ENCODE measurements at places on chromosomes 5 and 9.

DNA sequence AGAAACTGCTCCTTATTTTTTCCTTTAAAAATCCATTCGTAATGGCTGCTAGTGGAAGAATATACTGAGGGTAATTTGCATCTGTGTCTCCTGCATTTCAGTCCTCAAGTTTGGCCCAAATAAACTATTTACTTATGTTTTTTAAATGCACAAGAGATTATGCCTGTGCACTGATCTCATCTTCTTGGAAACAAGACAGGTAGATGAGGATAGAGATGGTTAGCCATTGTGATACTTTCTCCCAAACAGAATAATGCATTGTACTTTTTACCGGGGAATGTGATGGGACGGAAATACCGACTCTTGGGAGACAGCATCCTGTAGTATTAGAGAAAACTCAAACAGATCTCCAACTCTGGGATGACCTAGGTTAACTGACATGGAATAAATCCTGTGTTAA lies 72.5 kb upstream of the DAB2 start:
- DNase-seq: no peak

DNA sequence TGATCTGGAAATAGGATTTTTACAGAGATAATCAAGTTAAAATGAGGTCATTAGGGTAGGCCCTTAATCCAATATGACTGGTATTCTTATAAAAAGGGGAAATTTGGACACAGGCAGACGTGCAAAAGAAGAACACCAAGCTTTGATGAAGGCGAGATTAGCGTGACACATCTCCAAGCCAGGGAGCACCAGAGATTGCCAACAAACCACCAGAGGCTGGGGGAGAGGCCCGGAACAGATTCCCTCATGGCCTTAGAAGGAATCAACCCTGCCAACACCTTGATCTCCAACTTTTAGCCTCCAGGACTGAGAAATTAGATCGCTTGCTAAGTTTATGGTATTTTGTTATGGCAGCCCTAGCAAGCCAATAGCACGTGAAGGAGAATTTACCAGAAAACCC lies 10.8 kb upstream of the ARSI start:
- no peak for DNase-seq

DNA sequence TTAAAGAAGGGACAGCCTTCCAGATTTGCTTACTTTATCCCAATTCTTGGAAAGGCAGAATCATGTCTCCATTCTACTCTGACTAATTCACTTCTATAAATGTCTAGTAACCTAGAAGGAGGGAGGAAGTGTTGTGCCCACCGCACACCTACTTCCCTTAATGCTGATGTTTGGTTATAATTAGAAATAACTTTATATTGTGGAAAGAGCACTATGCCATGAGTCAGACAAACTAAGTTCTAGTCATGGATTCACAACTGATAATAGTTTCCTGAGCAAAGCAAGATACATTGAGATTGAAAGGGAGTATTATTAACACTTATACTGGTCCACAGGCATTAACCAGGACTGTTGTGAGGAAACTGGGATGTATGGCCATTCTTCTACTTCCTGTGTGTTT lies 345.9 kb upstream of the RPS23 start:
- DNase-seq: no peak

DNA sequence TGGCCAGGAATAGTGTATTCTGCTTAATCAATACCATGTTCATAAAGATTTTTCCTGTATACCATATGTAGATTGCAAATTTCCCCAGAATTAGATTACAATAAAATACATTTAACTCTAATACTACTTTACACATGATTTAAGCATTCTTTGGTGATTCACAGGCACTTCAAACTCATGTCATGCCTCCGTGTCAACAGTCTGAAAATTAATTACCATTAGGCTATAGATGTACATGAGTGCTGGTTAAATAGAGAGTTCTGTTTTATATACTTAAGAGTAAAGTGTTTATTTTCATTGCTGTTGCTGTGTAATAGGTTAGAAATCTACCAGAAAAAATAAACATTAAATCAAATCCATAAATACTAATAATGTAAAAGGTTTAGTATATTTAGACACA lies 159.8 kb downstream of the ZSWIM6 start:
- no peak for DNase-seq

DNA sequence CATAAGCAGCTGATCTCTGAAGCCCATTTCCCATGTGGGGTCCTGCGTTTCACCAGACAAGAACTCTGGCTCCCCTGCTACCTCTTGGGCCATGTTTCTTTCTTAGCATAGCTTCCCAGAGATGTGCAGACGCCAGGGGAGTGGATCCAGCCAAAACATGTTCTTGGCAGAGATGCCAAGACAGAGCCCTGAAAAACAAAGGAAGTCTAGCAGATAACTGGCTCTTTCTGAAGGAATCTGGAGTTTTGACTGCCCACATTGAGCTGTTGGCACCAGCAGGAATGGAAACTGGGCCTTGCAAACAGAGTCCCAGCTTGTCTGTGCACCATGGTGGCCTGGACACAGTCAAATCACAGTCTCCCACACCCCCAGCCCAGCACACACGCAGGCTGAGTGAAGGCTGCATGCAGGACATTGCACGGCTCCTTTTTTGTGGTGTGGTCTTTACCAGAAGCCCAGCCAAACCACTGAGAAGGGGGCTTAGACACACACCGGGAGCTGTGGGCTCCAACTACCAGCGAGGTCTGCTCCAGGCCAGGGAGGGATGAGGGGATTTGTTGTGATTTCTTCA lies 114.7 kb downstream of the SNX18 start:
- DNase-seq: no peak

DNA sequence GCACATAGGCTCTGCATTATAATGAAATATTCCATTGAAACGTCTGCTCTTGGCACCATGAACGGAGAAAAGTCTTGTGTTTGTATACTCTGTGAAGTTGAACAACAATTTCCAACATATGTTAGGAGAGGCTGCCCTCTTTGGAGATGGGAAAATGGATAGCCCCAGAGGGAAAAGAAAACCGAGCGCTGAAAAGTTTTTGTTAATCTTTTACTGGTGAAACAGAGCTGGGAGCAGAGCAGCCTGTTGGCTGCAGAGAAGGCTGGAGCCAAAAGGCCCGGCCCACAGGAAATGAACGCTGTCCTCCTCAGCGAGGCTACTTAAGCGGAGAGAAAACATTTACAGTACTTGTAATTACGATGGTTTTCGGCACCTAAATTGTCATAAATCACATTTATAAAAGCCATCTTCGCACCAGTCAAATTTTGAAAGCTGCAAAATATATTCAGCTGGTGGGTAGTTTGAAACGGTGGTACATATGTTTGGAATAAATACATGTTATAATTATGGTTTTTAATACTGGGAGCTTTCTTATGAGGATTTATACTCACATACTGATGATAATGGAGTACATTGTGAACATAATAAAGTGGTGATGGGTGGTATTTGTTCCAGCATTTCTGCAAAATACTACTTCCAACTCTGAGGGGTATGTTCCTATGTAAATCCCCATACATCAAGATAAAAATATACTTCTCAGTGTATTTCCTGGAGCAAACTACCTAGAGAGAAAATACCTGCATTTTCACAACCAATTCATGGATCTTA lies 129.6 kb upstream of the CNTLN start:
- DNase-seq: no peak

DNA sequence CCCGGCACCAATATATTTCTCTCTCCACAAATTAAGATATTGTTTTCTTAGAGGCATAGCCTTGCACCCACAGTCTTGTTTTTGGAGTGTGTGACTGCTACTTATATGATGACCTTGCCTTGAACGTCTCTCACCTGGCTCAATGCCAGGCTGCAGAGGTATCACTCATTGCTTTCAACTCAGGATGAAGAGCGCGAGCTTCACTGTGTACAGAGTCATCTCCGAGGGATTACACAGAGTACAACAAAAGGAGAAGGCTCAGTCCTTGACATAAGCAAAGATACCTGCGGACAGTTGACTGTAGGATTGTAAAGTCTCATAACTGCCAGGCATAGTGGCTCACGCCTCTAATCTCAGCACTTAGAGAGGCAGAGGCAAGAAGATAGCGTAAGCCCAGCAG lies 53.8 kb downstream of the CD180 start:
- DNase-seq: no peak
